Cortex of kidney (tissue), 1 donor: ENCODE measurements at places on chromosomes 3 and 15.

DNA sequence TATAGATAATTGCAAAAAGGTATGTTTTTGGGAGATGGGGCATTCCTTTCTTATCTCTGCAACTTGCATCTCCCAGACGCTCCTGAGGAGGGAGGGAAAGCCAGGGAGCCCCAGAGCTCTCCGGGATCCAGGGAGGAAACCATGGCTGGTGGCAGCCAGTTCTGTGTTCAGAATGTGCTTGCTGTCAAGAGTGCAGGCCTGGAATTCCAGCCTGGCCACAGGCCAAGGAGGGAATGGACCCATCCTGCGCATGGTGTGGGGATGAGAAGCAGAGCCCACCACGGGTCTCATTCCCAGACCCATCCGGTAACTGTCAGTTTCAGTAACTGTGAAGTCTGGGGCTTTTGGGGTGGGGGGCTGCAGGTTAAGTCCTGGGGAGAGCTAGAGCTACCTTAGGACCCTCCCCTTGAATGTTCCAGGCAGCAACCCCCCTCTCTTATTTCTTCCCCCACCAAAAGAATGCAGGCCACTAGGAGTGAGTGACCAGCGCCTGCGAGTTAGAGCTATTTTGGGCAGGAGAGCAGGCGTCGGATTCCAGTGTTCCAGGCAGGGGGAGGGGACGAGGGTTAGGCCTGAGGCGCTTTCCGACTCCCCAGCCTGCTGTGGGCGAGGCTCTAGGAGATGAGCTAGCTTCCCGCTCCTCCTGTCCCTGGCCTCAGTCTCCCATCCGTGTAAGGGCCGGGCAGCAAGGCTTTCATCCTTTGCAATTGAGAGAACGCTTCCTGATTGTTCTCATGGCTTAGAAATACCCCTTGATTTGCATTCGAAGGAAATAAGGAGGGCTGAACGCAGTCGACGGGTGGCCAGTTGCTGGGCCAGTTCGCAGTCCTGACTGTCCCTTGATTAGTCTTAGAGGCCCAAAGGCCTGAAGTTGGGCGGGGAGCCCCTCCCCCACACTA is 781 bp upstream of the DAG1 start:
- no peak for DNase-seq

DNA sequence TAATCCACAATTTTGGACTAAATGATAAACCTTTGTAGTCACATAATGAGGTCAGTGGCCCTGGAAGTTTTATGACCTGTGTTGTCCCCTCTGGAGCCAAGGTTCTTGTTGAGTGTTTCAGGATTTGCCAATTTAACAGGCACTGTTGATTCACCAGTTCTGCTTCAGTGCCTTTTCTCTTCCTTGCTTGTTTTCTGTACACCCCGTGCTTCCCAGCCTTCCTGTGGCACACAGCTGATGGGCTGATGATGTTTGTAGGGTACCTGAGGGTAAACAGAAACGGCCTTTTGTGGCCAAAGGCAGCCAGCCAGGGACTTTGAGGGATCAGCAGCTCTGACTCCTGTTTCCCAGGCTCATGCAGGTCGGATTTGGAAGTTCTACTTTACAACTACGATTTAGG is 13.3 kb downstream of the GYG1 start:
- no peak for DNase-seq

GRCh38 chr3:193214445-193214844 is 26.6 kb upstream of the PLAAT1 start:
- DNase-seq = no peak

DNA sequence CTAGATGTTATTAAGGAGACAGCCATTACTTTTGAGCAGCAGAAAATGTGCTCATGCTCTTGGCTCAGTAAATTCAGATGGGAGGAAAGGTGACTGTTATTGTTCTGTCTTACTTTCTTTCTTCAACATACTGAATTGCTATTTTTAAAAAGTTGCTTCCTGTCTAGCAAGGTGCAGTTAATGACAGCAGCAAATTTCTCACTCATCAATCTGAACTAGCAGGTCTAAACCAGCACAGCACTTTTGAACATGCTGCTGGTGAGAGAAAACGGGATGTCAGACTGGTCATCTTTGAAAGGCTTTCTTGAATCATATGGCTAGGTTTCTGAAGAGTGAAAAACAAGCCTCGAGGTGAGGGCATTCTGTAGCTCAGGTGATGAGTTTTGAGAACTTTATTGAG is 384.7 kb downstream of the MFSD1 start:
- DNase-seq = no peak

- no peak for DNase-seq
These were observed 129.4 kb downstream of the LRRK1 start for GRCh38 chr15:101048581-101049030.

GRCh38 chr3:171986176-171986575 is 53.2 kb upstream of the FNDC3B start:
- DNase-seq = no peak

DNA sequence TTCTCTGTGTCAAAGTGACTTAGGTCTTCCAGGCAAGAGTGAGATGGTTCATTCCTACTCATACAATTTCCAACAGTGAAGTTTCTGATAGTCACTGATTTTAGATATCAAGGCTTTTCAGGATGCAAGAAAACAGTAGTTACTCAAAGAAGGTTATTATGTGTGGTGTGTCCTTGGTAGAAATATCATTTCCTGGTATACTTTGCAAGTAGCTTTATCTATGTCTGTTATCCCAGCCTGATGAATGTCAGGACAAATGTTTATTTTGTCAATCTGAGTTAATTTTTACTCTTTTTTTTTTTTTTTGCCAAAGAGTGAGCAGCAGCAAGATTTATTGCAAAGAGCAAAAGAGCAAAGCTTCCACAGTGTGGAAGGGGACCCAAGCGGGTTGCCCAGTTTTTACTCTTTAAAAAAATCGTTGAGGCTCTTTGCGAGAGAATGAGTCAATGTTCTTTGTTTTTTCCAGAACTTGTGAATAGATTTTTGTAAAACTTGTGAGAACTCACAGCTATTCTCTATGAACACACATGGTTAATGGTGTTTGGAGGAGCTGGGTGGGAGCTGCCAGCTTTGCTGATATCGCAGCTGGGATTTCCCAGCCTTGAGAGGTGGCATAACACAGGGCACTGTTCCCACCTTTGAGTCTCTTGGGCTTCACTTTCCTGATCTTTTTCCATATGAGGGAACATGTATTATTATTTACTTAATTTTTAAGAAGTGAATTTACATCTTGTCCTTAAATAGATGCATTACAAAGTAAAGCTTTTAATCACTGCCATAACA is 51.9 kb downstream of the SV2B start:
- DNase-seq = no peak

- DNase-seq = no peak
These were observed 67.3 kb upstream of the ADPGK start for GRCh38 chr15:72850833-72851232.

DNA sequence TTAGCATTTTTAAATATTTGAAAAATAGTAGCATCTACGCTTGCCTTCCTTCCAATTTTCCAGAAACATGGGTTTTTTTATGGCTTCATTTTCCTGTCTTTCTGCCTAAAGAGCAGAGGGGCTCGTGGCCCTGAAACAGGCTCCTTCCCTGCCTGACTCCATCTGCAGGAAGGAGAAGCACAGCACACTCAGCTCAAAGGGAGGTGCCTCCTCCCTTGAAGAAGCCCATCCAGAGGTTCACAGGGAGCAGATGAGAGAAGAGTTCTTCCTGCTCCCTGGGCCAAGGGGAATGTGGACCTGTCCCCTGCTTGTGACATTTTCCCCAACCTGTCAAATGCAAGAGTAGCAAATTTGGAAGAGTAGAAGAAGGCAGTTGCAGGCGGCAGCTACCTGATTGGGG is 55.8 kb downstream of the BBX start:
- DNase-seq = no peak

- DNase-seq = no peak
These were observed 28.1 kb downstream of the ABHD2 start for GRCh38 chr15:89116404-89116803.

GRCh38 chr3:158127250-158128219 is 17.6 kb downstream of the RSRC1 start:
- no peak for DNase-seq

DNA sequence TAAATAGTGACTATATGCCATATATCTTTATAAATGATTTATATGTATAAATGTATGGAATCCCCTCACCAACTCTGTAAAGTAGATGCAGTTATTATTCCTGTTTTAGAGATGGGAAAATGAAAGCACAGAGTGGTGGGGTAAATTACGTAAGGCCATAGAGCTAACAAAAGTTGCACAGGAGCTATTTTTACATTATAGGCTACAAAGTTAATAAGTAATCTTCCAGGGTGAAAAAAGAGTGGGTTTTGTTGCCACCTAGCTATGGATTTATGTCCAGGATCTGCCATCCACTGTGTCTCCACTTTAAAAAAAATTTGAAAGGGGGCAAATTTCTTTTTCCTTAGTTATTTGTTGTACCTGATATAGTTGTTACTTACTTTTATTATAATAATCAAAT is 235.7 kb downstream of the MCTP2 start:
- no peak for DNase-seq

GRCh38 chr3:136008732-136009470 is 43.4 kb downstream of the PPP2R3A start:
- DNase-seq = no peak

DNA sequence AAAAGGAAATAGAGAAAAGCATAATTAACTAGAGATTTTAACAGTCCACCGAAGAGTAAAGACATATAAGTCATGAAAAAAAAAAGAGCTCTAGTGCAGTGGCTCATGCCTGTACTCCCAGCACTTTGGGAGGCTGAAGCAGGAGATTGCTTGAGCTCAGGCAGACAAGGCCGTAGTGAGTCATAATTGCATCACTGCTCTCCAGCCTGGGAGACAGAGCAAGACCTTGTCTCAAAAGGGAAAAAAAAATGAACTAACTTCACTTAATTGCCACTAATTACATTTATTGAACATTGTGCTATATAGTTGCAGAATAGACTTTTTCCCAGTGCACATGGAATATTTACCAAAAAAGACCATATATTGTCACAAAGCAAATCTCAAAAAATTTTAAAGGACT is 221.8 kb downstream of the CBLB start:
- no peak for DNase-seq

- no peak for DNase-seq
These were observed 1.9 kb upstream of the DPPA4 start for GRCh38 chr3:109339197-109339596.

- DNase-seq = no peak
These were observed 418.1 kb downstream of the EPHA6 start for GRCh38 chr3:97232393-97233034.

GRCh38 chr3:115513416-115513800 is 109.9 kb upstream of the GAP43 start:
- DNase-seq = no peak

DNA sequence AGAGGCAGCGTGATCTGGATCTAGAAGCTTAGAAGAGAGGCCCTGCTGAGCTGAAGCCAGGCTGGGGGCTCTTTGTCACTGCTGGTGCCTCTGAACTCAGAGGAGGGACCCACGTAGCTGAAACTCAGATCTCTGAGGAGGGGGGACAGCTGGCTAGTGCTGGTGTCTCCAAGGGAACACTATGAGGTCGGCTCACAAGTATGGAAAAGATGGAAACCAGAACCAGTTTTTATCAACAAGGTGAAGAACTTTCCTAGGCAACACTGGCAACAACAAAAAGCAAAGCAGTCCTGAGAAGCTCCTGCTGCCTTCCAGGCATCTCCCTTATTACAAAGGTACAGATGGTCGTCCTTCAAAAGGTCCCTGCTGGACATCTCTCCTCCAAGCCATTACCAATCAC is 27.0 kb upstream of the FSTL1 start:
- DNase-seq = no peak

DNA sequence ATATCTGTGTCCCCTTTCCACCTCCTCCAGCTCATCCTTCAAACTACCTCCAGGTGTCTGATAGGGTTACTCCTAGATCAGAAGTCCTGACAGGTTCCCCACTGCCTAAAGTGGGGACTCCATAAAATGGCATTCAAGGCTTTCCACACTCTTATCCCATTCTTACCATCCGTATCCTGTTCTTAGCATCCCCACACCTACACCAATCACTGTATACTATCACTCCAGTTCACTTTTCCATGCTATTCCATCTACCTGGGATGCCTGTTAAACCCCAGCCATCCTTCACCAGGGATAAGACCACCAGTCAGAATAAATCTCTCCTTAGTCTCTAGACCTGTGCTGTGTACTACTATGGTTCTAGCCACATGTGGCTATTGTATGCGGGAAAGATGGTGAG is 19.1 kb downstream of the SSR3 start:
- no peak for DNase-seq

DNA sequence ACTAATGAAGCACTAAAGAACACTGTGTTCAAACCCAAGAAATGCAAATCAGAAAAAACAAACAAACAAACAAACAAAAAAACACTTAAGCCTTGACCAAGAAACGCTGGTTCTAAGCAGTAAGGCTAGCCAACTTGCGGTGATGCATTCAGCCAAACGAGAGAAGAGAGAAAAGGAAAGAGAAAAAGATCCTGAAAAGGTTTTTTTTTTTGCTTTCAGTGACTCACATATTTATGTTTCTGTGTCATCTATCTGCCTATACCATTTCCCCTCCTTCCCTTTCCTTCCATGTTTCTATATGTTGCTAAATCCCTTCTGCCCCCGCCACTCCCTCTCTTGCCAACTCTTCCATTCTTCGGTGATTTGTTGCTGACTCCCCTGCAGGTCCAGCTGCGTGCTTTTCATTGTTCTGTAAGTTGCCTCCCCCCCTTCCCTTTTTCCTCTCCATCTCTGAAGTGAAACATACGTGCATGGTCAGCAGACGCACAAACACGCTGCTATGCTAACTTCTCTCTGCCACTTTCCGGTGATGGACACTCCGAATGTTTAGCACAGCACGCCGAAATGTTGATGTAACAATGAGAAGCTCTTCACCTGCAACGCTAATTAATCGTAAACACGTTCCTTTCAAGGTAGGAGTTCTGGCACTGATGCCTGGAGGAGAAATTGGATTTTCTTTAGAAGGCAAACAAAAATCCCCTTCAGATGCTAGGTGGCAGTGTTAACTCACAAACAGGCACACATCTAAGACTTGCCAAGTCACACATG is 154.4 kb downstream of the TUSC7 start:
- no peak for DNase-seq

GRCh38 chr15:85477730-85478129 is 97.3 kb downstream of the AKAP13 start:
- no peak for DNase-seq

GRCh38 chr3:23835802-23836201 is 30.0 kb downstream of the UBE2E1 start:
- no peak for DNase-seq

GRCh38 chr15:40048211-40048792 is 9.3 kb upstream of the SRP14 start:
- DNase-seq = no peak

DNA sequence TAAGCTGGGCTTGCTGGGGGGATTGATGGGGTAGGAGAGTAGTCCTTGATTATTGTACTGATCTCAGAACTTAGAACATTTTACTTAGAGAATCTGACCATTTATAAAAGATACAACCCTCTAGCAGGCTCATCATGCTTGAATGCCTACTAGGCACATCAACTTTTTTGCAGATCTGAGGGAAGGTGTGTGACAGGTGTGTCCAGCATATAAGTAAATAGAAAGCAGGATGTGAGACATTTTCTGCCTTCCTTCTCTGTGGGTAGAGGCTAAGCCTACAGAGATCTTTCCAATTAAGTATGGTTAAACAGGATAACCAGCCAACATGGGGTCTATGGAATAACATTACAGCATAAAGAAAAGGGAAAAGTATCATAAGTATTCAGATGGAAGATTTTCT is 159.1 kb downstream of the AKAP13 start:
- no peak for DNase-seq

- DNase-seq = no peak
These were observed 395.3 kb downstream of the IL5RA start for GRCh38 chr3:2714834-2715233.

GRCh38 chr3:128199110-128199509 is 45.8 kb downstream of the EEFSEC start:
- DNase-seq = no peak
